HCT116 (cell line): ENCODE measurements at places on chromosomes 2 and 18.

DNA sequence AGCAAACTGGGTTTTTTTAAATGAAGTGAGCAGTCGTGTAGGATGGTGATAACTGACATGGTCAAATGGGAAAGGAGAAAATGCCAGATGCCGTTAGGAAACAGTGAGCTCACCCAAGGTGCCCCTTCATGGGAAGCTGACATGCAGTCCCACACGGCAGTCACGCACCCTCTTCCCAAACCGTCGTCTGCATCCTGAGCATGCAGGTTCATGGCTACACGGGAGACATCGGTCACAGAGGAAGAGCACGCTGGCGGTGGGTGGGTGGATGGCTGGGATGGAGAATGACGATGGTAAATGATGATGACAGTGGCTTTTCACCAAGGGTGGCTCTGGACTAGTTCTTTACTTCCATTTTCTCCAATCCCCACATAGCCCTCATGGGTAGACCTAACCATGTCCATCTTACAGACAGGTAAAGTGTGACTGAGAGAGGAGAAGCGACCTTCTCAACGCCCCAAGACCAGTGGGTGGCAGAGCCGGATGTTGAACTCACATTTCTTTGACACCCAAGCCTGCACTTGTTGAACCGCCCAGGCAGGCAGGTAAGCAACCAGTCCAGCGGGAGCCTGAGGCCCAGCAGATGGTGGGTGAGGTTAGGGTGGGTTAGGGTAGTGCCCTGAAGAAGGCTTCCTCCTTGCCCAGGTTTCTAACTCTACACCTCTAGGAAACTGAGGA lies 44.5 kb downstream of the TNS1 start:
- DNase-seq = no peak
- H3K27ac ChIP-seq = no peak overlapping the region
- no peak overlapping the region for H3K4me3 ChIP-seq
- no peaks in the 10 kb centered on the region for H3K36me3 ChIP-seq

DNA sequence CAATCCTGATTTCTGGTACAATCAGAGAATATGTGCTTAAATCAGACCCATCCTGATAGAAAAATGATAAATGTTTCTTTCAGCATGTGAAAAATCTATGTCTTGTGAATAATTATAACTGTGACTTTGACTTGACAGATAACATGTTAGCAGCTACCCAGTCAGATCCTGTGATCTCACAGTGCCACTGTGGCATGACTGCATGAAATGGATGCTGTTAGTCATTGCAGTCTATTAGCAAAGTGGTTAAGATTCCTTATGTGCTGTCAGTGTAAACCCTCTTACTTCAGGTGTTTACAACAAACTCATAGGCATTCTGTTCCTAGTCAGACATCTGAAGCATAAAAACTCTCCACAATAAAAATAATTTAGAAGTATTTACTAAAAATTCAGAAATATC lies 244.6 kb upstream of the RND3 start:
- H3K4me3 ChIP-seq = no peak overlapping the region
- H3K36me3 ChIP-seq = no peaks in the 10 kb centered on the region
- H3K4me1 ChIP-seq = no peaks in the 10 kb centered on the region
- H3K27ac ChIP-seq = no peak overlapping the region

GRCh38 chr18:8754995-8755960 lies 49.9 kb downstream of the MTCL1 start:
- no peaks in the 10 kb centered on the region for H3K4me1 ChIP-seq
- H3K27me3 ChIP-seq = no peaks in the 10 kb centered on the region
- no peak for DNase-seq
- no peaks in the 10 kb centered on the region for H3K36me3 ChIP-seq
- no peak overlapping the region for H3K27ac ChIP-seq

DNA sequence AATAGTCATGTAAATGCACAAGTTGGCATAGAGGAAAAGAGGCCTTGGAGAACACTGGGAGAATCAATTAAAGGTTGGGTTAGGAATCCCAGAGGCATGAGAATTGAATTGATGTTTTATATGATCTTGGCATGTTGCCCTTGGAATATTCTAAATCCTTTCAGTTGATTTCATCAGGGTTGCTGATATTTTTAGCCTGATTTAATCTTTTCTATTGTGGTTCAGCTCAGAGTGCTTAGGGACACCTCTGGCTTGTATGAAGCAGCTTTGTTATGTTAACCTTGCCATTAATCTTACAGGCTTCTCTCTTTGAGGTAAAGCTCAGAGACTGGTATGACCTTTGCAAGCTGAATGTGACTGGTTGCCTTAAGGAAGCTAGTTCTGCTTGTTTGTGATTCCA lies 64.4 kb upstream of the LYPD6B start:
- no peak for DNase-seq
- no peaks in the 10 kb centered on the region for H3K27me3 ChIP-seq

- H3K4me3 ChIP-seq = no peak overlapping the region
- no peak overlapping the region for H3K27ac ChIP-seq
- H3K4me1 ChIP-seq = no peaks in the 10 kb centered on the region
- no peaks in the 10 kb centered on the region for H3K27me3 ChIP-seq
- H3K36me3 ChIP-seq = no peaks in the 10 kb centered on the region
Measured at GRCh38 chr2:145043399-145043834, 523.5 kb upstream of the ZEB2 start.
